ENCODE measurements at places on chromosomes 6 and 20.

- no peak for DNase-seq
Observed at GRCh38 chr20:38499366-38499765, 26.7 kb downstream of the RALGAPB start.

DNA sequence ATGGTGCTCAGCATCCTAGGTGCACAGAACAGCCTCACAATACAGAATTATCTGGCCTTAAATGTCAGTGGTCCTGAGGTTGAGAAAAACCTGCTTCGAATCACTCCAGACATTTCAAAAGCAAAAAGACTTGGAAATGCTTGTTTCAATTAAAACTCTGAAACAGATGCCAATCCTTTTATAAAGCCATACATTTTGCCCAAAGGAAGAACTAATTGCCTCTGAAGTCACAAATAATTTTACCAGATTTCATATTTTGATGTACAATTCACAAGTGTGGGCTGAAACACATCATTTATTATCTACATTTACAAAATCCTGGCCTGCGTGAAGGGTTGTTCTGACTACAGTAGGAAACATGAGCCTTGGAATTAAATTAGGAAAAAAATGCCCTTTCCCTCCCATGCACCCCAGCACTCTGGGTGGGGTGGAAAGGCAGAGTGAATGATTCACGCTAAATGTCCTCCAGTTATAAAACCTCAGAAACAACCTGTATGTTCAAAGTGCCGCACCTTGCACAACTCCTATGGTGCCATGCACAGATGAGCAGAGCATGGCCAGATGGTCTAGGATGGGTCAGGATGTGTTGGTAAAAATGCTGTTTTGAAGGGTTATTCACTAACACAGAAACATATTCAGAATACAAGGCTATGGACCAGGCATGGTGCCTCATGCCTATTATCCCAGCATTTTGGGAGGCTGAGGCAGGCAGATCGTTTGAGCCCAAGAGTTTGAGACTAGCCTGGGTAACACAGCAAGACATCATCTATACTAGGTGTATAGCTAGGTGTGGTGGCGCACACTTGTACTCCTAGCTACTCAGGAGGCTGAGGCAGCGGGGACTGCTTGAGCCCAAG, 87.0 kb downstream of the ZMYND8 start:
- no peak for DNase-seq

- DNase-seq: no peak
Observed at GRCh38 chr6:7184502-7184901, 76.7 kb downstream of the RREB1 start.

GRCh38 chr6:115634887-115635286, 425.8 kb downstream of the FRK start:
- DNase-seq: no peak

- DNase-seq: no peak
Observed at GRCh38 chr6:149170564-149171452, 146.7 kb upstream of the TAB2 start.

- no peak for DNase-seq
Observed at GRCh38 chr20:38725931-38726803, 1.9 kb downstream of the SLC32A1 start.

GRCh38 chr20:58665606-58666005, 14.5 kb downstream of the STX16 start:
- DNase-seq: no peak

DNA sequence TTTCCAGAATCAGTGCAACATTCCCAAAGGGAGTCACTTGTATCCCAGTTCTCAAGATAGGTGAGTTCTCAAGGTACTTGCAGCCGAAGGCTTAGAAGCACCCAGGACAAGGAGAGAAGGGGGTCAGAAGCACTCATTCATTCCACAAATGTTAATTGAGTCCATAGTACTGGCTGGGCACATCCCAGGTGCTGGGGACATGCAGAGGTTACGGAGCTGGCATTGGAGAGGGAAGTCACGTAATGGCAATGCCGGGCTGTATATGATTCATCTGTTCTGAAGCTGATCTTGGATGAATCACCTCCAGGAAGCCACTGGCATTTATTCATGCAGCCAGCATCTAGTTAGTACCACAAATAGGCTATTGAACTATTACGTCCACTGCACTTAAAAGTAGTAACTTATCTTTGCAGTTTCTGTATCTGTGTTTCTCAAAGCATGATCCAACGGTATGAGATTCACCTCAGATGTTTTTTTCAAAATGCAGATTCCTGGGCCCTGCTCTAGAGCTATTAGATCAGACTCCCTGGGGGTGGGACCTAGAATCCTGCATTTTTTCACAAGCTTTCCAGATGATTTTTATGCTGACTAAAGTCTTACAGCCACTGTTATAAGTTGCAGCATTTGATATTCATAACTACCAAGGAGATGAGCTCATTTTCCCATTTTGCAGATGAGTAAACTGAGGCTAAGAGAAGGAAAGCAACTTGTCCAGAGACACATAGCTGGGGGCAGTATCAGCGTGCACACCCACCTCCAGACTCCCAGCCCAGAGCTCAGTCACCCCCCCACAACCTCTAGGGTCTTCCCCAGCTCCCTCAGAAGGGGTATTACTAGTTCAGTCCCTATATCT, 44.1 kb upstream of the ID1 start:
- no peak for DNase-seq

DNA sequence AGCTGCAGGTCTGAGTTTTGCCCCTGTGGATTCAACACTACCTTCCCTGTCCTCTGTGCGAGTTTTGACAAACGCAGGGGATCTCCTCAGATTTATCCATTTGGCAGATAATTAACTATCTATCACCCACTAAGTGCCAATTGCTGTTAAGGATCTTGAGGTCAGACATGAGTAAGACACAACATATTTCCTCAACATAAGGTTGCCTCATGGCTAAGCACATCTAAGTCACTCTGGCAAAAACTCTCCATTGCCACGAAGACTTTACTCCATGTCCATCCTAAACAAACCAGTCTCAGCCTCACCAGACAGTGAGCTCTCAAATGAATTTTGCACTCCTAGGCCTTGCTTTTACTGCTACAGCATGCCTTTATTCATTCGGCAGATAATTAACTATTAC, 408.4 kb downstream of the MAFB start:
- no peak for DNase-seq

GRCh38 chr6:109853426-109853825, 124.7 kb upstream of the GPR6 start:
- no peak for DNase-seq

DNA sequence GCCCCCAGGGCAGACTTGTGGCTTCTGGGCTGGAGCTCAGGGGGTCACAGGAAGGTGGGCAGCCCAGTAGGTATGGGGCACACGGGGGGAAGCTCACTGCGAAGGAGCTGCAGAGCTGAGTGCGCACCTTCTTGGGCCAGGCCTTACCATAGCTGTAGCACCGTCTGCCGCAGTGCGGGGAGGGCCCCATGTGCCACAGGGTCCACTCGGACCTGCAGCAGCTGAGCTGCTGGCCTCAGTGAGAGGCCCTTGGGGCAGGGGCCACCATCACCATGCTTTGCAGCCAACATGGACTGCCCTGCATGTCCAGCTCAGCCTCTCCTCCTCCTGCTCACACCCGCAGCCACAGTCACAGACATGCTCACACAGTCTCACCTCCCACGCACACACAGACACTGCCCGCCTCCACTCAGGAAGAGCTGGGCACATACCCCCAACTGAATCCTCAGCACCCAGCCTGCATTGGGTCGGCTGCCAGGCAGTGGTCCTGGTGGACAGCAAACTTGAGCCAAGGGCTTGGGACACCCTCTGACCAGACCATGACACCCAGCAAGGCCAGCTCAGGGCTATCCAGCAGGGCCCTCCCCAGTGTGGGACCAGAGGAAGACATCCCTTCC, 35.3 kb downstream of the YTHDF1 start:
- no peak for DNase-seq

GRCh38 chr6:110595112-110595511, 118.7 kb upstream of the SLC22A16 start:
- DNase-seq: no peak

DNA sequence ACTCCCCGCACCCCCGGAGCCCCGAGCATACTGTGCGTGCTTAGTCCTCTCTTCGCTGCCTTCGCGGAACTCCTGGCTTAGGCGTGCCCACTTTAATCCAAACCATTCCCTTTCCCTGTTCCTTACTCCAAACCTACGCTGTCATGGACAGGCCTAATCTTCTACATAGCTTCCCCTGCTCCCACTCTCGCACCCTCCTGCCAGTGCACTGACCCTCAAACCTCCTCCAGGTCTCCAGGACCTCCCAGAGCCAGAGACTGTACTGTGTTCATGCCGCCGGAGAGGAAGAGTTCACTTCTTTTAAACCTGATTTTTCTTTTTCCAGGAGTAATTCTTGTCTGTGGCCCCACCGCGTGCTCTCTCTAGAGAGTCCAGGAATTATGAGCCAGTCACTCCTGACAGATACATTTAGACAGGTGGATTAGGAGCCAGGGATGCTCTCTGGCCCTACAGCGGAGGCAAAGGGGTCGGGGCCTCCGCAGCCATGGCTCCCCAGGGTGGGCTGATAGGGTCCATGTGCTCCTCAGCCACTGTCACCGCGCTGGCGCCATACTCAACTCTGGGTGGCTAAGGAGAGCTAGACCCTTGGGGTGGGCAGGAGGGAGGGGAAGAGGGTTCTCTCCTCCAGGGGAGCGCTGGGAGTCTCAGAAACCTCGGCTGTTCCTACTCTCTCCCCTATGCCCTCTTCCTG, 1.6 kb upstream of the PAX1 start:
- DNase-seq: no peak

DNA sequence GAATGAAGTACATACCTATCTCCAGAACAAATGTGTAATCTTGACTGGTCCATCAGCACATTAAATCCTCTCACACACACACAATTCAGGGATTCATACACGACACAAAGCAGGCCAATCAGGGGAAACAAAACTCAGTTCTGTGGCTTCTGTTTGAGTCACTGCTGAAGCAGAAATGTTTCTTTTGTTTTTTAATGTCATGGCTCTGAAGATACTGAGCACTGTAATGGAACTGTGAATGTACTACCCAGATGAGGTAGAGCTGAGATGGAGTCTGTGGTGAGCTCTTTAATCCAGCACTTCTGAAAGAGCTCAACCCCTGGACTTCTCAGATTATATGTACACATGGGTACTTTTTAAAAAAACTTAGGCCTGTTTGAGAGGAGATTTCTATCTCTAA, 116.4 kb downstream of the THEMIS start:
- no peak for DNase-seq

GRCh38 chr6:156852858-156853216, 75.7 kb downstream of the ARID1B start:
- DNase-seq: no peak

- no peak for DNase-seq
Observed at GRCh38 chr6:47434372-47435253, 43.0 kb upstream of the CD2AP start.

DNA sequence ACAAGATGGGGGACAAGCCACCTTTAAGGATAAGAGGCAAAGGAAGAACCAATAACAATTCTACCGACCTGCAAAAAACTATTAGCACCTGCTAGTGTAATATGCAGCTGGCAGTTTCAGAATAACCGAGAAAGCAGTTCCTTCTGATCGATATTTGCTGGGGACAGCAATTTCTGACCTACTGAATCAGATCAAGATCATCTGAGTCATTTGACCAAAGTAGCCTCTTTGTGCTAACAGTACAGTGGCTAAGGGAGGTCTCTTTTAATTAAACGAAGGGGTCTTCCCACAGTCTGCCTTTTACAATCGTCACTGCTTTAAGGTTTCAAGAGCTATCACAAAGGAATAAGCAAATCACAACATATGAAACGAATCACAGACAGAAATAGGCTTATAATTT, 318.9 kb downstream of the BTBD9 start:
- DNase-seq: no peak

GRCh38 chr6:43948527-43949485, 178.4 kb downstream of the MRPL14 start:
- no peak for DNase-seq

DNA sequence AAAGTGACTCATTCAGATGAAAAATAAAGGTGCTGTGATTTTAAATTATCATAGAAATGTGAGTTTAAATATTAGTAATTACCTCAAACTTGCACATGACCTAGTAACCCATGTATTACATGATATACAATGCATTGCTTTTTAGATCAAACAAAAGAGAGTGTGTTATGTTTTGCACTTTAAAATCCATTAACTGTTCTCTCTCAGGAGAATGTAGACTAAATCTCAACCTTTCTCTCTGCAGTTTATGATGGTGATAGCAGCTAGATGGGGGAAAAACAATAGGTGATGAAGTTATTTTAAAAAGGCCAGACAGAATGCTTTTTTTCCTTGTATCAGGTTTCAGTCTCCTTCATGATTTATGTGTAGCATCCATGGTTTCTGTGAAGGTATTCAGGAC, 404.4 kb upstream of the RNF217 start:
- no peak for DNase-seq

- no peak for DNase-seq
Observed at GRCh38 chr20:63166193-63167020, 49.5 kb downstream of the YTHDF1 start.

- DNase-seq: no peak
Observed at GRCh38 chr6:43092635-43093034, 16.5 kb downstream of the PTK7 start.

DNA sequence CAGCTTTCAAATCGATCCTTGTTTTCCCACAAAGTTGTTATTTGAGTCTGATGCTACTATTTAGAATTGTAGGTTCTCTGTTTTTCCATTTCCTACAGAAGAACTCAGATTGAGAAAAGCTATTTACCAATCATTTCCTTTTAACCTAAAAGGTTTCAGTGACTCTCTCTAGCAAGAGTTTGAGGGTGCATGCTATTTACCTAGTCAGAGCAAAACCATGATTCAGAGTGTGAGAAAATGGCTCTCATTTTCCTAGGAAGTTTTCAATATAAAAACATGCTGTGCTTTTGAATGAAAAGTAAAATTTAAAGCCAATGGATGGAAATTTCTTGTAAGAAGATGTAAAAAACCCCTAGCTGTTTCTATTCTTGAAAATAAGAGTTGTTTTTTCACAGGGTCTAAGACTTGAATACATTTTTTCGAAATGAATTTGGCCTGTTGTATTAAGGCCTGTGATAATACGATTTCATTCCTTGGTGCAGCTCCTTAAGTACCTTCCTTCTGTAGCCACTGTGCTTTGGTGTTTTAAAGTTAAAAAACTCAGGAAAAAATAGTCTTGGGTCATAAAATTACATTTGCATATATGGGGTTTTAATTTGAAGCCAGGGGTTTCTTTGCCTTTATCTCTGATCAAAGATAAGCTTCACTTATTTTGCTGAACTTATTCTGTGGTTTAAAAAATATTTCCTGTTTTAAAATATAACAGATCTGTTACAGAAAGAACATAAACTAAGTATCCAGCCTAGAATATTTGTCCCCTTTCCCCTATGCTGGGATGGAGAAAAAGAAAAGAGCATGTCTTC, 18.0 kb upstream of the RSPH3 start:
- no peak for DNase-seq

DNA sequence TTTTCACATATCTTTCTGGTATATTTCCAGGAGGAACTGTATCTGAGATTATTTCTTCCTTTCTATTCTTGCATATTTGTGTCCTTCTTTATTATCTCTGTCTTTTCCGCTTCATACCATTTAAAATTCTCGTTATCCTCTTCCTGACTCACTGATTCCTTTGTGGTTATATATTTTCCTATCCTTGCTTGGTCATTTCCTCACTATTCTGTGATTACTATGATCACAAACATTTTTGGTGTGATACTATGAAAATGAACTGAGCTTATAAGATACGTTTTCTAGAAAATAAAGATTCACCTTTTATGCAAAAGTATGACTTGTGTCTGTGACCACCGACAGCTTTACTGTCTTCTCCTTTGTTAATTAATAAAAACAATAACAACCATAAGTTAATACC, 26.5 kb upstream of the MYCT1 start:
- no peak for DNase-seq
